ENCODE measurements at places on chromosomes 6 and 20.

DNA sequence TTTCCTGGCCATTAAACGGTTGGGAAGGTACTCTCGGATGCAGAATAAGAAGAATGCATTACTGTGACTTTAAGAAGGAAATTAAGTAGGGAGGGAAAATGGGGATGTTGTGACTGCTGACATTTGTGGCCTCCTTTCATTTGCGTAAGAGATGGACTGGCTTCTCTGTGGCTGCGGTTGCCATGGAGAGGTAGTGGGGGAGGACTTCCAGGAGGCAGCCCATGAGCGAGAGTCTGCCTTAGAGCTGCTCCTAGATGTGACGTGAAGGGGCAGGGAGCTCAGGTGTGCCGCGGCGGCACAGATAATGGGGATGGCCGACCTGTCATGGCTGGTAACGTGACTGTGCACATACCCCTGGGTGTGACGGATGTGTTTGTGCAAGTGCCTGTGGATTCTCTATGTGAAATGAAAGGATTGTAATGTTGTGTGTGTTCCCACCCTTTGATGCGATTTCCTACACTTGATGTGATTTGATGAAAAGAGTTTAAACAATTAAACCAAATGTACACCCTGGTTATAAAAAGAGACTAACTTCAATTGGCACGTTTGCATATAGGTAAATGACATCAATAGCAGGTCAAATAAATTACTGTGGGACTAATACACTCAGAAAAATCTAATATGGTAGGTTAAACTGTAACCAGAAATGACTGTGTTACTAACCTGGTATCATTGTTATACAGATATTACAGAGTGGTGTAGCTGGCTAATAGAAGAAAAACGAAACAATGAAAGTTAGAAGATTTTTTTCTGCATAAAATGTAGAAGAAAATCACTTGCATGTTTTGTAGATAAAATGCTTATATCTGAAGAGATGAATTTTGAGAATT is 48.9 kb downstream of the HIVEP1 start:
- DNase-seq: peak; percentile 50

DNA sequence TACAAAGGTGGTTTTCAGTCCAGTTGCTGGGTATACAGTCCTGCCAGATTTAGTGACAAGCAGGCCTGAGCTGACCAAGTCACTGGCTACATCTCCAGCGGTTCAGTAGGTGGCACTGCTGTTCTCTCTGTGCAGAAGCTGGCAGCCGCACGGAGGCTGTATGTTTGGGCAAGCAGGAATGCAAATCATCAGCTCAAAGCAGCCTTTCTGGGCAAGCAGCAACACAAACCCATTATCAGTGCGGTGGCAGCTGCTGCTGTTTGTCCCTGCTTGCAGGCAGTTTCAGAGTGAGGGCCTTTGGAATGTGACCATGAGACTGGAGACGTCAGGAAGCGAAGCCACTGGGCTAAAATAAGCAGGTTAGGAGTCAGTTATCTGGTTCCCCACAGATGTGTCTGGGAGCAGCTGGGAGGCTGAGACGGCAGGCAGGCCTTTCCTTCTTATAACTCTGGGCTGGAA is 72.5 kb downstream of the TXLNB start:
- peak; percentile 66 for DNase-seq

DNA sequence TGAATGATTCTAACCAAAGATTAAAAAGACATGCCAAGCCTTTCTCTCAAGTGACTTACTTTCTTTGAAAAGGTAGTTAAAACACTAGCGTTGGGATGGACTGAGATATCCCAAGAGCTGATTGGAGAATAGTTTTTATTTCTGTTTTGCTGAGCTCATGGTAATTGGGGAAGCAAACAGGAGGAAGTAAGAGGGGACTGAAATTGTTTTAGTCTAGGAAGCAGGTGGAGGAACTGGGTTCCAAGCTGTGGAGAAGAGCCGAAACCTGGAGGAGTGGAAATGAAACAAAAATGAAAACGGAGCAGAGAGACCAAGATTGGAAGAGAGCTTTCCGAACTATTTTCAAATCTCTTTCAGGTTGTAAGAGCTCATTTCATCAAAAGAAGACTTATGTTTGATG is 59.9 kb upstream of the TENT5A start:
- no peak for DNase-seq

DNA sequence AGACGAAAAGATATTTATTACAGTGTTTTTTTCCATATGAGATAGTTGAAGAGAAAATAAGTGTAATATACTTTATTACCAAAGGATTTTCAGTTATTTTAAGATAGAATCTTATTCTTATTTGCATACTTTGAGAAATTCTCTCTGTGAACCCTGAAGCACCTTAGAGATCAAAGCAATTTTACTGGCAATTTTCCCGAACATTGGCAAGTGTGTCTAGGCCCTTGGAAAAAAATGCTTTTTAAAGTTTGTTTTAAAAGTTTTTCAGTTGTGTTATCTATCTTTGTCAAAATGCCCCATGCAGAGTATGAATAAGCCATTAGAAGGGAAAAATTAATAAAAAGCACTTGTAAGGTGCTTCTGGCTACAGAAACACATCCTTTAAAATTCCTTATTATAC is 276.8 kb upstream of the HSF2 start:
- no peak for DNase-seq

DNA sequence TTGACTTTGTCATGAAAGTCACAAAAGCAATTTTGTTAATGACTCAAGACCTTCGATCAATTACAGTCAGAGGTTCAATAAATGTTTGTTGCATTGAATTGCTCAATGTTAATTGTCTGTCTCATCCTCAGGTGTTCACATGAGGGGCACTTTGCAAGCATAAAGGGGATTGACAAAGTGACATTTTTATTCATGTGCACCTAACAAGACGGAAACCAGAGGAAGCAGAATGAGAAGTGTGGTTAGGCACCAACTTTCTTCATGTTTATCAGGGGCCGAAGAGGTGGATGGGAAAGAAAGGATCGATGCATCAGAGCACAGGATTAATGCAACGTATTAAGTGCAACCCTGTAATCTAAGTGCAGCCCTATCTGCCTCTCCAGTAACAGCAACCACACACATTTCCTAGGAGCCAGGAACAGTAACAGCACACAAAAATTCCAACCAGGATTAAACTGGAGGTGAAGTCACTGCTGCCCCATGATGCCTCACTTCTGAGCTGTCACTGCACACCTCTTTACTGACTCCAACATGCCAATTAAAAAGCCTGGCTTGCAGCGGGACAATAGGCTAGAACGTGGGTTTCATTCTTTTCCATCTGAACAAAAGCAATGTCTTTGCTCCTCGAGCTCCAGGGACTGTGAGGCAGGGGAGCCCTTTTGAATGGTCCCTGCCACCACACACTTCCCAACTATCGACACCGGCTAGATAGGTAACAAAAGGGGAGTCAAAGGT is 262.7 kb downstream of the CD83 start:
- DNase-seq: no peak

DNA sequence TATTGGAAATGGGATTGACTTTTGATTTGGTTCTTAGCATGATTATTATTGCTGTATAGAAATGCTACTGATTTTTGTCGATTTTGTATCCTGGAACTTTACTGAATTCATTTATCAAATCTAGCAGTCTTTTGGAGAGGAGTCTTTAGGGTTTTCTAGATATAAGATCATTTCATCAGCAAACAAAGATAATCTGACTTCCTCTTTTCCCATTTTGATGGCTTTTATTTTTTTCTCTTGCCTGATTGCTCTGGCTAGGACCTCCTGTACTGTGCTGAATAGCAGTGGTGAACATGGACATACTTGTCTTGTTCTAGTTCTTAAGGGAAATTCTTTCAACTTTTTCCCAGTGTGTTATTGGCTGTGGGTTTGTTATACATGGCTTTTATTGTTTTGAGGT is 64.6 kb downstream of the ZC2HC1B start:
- no peak for DNase-seq

GRCh38 chr20:41087325-41087685 is 50.0 kb upstream of the PLCG1 start:
- DNase-seq: no peak

- peak; percentile 65 for DNase-seq
Observed at GRCh38 chr20:23349338-23350195, 1.0 kb upstream of the NXT1 start.

DNA sequence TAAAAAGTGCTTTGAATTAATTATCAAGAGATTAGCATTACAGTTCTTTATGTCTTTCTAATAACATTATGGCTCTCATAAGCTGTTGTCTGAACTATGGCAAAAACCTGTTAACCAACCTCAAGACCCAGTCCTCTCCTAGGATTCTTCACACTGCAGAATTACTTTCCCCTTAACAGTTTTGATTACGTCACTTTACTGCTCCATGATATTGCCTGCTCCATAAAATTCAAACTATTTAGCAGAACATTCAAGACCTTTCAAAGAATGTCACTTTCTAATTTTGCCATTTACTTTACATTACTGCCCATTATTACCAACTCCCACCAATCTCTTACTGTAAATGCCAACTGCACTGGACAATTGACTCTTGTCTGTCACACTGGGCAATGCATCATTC is 843.5 kb downstream of the PHF3 start:
- no peak for DNase-seq

DNA sequence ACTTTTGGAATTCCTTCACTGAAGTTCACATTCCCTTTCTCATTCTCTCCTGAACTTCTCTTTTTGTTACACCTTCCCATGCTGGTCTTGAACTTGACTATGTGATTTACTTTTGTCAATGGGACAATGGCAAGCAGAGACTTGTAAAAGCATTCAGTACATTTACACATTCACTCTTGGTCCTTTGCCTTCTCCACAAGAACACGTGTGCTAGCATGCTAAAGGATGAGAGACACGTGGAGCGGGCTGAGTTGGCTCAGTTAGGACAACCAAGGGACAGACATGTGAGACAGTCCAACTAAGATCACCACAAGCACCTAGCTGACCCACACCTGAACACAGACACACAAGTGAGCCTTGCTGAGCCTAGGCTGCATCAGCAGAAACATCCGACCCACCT is 91.3 kb upstream of the PAK5 start:
- no peak for DNase-seq

- DNase-seq: peak; percentile 29
Observed at GRCh38 chr6:2245877-2246863, 765 bp upstream of the GMDS start.

GRCh38 chr6:25487012-25487411 is 165.0 kb upstream of the SCGN start:
- DNase-seq: no peak

DNA sequence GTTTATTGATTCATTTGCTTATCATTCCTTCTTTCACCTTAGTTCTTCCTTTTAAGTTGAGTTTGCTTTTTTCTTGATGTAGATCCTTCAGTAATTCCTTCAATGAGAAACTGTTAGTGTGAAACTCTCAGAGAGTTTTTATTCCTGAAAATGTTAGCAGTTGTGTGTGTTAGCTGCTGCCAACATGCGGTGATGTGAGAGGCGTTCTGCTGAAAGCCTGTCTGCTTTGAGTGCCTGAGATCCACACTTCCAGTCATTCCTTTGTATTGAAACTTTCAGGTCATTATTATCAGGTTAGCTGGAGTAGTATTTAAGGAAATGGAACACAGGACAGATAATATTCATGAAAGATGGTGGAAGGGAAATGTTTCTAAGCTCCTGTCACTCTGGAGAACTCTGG is 70.0 kb upstream of the SUPT3H start:
- no peak for DNase-seq

DNA sequence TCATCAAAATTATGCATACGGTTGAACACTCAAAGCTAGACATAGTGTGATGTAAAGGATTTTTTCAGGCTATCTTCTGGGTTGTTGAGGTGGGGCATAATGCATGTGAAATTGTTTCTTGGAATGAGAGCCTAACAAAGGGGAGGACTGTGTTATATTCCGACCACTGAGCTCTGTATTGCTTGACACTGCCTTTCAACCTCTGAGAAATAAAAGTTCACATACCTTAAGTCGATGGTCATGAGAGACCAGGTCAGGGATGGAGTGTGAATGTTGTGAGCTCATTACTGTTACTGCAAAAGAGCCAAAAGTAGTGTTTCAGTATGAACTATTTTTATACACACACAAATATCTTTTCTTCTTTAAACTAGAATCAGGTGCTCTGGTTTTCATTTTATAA is 5.0 kb downstream of the PFDN4 start:
- DNase-seq: no peak

- no peak for DNase-seq
Observed at GRCh38 chr6:27049863-27050781, 197.4 kb upstream of the PRSS16 start.

- no peak for DNase-seq
Observed at GRCh38 chr20:9969626-9970025, 65.2 kb upstream of the ANKEF1 start.

DNA sequence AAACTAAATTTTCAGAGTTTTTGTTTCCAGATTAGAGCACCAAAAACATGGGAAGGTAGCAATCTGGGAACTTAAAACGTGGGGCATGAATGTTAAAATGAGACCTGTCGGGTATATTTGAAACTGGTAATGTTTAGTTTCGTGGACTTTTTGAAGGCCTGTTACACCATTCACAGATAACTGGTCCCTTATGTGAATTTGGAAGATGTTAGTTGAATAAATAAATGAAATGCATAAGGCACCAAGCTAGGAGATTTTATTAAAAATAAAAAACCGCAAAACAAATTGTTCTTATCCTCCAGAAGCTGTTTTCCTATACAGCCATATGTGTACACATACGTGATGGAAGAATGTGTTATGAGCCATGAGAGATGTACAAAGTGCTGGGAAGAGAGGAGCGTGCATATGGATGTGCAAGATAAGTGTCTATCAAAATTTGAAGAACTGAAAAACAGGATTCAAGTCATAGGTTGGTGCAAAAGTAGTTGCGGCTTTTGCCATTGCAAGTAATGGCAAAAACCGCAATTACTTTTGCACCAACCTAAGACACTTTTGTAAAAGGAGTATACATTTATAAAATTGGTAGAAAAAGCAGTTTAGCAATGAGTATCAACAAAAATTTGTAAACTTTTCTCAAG is 700 bp upstream of the MCUR1 start:
- no peak for DNase-seq

- no peak for DNase-seq
Observed at GRCh38 chr6:135191508-135192255, 10.6 kb downstream of the MYB start.

DNA sequence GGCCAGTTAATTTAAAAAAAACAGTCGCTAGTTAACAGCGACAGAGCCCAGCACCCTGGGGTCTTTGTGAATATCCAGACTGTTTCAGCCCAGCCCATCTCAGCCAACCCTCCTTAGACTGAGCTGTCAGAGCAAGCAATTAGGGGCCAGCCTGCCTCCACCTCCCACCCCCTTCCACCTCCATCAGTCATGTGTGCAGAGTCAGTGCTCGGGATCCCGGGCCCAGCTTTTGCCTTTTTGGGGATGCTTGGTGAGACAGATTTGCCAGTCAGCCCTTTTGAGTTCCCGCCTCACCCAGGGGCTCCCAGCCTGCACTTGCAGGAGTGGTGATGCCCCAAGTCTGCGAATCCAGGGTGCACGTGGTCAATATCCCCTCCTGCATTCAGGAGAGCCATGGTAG is 6.5 kb upstream of the FAM83D start:
- DNase-seq: no peak

DNA sequence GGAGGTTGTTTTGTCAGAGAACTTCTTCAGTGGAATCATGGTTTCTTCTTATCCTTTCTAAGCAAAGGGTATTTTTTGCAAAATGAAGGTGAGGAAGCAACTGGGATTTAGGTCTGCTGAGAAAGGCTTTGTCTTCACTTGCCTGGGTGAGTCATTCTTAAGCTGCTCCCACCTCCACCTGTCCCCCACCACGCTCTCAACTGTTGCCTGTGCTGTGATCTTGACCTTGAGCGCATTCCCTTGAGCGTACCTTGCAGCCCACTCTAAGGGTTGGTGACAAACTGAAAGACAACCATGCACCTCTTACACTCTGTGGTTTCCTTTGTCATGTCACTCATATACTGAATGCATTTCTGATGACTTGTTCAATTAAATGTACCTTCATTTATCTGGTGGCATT is 641.1 kb downstream of the RNF144B start:
- DNase-seq: no peak

GRCh38 chr20:1894471-1894950 is 696 bp upstream of the SIRPA start:
- DNase-seq: no peak
